Amygdala (tissue), 56 donors: ENCODE measurements at places on chromosomes 6 and 20.

DNA sequence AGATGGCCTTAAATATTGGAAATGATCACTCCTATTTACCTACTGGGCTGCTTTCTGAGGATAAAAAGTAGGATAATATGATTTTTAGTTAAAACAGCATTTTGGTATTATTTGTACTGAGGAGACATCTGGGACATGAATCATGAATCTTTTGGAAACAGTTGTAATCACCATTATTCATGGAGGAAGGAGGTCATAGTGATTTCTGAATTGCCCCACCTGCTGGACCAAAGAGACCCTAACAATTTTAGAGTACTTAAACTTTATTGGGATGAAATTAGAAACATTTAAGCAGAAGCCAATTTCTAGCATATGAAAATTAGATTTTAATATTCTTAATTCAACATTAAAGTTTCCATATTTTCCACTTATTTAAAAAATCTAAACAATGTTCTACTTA, 108.4 kb upstream of the SIM1 start:
- DNase-seq, result no peak

DNA sequence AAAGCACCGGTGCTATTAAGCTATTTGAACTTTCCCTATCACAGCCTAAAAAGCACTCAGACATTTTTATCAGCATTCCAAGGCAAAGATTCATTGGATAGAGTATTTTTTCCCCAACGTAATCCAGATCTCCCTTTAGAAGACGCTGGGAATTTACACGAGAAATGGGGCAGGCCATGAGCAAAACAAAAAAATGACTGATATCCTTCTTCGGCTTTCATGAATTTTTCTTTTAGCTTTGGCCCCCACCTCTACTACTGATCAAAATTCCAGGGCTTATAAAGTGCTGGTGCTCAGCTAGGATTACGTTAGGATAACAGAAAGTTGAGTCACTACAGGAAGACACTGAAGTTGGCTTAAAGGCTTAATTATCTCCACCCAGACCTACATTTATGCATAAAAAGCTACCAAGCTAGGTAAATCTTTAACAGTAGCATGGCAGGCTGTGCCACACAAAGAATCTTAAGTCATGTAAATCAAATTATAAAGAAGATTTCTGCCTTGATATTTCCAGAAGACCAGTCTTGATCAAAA, 418.5 kb upstream of the BTBD3 start:
- no peak for DNase-seq

DNA sequence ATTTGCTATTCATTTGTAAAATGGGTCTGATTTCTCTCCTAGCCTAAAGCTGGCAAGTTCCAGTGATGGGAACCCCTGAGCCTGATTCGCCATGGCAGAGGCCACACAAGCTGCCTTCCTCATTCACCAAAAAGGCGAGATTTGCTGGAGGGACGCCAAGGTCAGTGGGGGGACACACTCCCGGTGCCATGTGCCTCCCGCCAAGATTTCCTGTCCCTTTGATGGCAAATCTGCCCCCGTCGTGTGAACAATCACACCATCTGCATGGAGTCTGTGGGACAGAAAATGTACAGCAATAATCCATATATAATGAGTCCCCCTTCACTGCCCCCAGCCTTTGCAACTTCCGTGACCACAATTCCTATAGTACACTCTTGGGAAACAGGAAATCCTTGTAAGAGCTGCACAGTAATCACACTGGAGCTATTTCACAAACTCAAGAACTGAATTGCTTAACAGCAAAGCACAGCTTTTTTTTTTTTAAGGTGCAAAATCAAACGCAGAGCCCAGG, 15.7 kb upstream of the IGF2R start:
- no peak for DNase-seq

- DNase-seq, result no peak
These were observed 654 bp downstream of the TBC1D7 start for GRCh38 chr6:13327691-13328075.

DNA sequence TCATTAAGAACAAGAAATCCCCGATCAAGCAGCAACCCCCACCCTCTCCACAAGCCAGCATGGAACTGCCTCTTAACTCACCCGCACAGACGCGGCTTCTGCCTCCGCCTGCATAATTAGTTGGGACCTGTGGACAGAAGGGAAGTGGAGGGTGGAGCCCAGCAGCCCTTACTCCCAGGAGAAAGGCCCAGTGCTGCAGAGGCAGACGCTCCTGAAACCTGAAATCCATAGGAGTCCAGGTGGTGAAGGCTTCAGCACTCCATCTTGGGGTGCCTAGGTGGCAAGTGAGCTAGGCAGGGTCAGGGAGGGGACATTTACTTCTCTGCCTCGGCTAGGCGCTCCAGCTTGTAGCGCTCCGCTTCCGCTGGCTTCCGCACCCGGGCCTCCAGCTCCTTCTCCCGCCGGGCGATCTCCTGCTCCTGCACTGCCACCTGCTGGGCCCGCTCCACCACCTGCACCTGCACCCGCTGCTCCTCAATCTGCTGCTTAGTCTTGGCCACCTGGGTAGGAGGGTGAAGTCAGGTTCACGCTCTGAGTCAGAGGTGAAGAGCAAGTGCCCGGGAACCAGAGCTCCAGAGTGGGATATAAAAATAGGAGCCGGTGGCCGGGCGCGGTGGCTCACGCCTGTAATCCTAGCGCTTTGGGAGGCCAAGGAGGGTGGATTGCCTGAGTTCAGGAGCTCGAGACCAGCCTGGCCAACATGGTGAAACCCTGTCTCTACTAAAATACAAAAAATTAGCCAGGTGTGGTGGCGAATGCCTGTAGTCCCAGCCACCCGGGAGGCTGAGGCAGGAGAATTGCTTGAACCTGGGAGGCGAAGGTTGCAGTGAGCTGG, 10.7 kb downstream of the TUBB start:
- DNase-seq, result no peak

- no peak for DNase-seq
These were observed 18.3 kb upstream of the GPRC6A start for GRCh38 chr6:116847227-116847626.

DNA sequence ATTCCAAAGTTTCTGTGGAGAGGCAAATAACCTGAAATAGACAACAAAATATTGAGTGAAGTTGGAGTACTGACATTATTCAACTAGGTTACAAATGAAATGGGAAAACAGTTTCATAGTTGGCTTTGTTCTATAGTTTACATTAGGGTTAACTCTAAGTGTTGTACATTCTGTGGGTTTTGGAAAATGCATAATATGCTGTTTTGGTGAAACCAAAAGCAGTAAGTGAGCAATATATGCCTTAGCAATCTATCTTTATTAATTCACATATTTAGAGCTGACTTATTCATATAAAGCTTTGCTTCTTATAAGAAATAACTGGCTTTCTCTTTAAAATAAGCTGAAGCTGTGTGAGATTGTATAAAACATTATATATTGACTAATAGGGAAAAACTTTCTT, 157.5 kb upstream of the AHI1 start:
- DNase-seq, result no peak

DNA sequence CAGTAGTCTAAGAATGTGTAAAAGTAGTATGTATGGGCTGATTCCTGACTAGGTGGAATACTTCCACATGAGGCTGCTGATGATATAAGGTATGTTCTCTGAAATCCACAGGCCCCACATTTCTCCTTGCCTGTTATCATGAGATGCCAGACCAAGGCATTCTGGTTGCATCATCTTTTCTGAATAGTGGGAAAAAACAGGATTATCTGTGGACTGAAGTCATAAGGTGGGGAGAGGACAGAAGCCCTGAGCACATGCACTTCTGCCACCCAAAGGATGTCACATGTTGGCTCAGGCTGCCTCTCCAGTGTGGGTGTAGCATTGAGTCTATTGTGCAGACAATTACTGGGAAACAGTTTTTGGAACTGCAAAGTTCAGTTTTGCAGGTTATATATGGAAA, 184.5 kb upstream of the RAB32 start:
- no peak for DNase-seq

DNA sequence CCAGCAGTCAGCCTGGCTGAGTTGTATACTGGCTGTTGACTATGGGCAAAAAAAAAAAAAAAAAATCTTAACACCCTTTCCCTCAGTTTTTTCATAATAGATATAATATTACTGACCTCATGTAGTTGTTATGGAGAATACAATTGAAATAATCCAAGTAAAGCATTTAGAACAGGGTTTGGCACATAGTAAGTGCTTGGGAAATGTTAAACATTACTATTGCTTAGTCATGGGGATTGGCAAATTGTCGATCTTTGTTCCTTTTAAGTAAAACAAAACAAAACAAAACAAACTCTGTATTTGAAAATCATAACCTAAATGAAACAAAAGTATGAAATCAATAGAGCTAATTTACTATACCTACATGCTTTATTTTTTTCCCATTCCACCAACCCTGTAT, 458.4 kb downstream of the GRIK2 start:
- no peak for DNase-seq

DNA sequence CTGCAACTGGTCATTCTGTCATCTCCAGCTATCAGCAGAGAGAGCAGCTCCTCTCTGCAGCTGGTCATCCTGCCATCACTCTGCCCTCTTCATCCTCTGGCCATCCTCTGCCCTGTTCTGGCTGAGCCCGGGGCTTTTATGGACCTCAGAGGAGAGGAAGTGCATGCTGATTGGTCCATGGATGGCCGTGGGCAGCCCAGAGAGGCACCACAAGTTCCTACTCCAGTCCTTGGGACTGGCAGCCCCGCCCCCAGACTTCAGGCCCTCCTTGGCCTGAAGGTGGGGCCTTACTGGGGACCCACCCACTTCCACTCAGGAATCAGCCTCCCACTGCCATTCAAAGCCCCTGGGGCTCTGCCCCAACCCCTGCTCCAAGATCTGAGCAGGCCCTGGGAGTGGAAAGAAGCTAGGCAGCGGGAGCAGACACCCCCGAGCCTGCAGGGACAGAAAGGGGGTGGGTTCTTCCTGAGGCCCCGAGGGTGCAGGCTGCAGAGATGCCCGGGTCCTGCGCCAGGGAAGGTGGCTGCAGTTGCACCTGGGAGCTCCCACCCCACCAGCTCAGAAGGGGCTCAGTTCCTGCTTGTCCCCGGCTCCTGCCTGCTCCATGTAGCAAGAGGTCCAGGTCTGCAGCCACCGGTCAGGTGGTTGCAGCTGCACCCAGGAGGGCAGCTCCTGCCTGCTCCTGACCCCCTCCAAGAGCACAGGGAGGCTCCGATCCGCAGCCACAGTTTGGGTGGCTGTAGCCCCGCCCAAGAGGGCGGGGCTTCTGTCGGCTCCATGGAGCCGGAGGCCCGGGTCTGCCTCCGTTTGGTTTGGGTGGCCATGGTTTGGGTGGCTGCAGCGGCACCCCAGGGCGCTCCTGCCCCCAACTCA, 34.1 kb upstream of the HMGA1 start:
- DNase-seq, result no peak

GRCh38 chr20:43846516-43846905, 68.1 kb upstream of the TOX2 start:
- DNase-seq, result no peak

GRCh38 chr6:15464211-15464725, 198.6 kb downstream of the DTNBP1 start:
- DNase-seq, result no peak

DNA sequence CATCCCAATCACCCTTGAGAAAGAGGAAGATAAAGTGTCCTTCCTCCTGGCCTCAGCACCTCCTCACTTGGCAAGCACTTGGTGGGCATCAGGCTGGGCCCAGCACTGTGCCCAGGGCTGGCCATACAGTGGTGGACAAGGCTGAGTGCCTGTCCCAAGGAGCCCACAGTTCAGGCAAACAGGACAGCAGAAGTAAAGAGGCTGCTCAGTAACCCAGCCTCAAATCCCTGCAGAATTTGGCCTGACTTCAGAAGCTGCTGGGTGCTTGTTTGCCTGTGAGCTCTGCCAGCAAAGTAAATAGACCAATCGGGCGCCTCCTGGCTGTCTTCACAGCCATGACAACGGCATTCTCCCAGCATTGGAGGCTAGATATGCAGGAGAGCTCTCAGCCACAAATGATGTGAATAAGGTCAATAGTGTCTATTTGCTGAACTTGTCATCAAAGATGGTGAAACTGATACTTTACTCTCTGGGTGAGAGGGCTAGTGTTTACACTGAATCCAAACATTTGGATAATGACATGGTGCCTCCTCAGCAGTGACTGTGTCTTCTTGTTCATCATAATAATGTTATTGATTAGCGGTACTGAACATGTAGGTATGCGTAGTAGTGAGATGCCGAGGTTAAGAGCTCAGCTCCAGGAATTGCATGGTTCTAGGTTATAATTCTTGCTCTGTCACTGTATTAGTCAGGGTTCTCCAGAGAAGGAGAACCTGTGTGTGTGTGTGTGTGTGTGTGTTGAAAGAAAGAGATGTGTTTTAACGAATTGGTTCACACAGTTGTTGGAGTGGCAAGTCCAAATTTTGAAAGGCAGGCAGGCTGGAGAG, 36.9 kb upstream of the FANCE start:
- DNase-seq, result peak; percentile 73

GRCh38 chr20:57066126-57066900, 200.1 kb downstream of the BMP7 start:
- no peak for DNase-seq

DNA sequence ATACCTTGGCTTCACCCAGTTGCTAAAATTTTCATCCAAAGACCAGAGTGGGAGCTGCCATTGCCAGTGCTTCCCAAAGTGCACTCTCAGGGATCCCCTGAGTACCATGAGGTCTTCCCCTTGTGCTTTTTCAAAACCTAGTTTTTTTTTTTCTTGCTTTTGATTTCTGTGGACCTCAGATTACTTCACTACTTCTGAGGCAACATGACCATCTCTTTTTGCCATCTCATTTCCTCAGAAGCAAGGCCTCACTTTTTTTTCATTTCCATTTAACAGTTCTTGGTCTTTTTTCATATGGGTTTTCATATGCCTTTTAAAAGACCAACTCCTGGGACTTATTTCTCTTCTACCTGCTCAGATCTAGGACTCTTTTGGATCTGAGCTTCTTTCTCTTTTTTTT, 64.1 kb upstream of the MMS22L start:
- DNase-seq, result no peak

DNA sequence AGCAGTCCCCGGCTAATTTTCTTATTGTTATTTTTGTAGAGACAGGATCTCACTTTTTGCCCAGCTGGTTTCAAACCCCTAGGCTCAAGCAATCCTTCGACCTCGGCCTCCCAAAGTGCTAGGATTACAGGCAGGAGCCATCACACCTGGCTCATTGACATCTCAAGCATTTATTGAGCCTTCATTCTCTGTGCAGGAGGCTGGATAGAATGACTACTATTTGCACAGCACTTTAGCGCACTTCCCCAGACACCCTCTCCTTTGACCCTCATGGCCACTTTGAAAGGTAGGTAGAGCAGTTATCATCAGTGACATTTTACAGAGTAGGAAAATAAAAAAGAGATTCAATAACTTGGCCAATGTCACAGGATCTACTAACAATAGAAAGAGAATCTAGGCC, 124.0 kb upstream of the STXBP5 start:
- DNase-seq, result no peak

GRCh38 chr6:29656157-29656556, 735 bp upstream of the MOG start:
- DNase-seq, result peak; percentile 14

DNA sequence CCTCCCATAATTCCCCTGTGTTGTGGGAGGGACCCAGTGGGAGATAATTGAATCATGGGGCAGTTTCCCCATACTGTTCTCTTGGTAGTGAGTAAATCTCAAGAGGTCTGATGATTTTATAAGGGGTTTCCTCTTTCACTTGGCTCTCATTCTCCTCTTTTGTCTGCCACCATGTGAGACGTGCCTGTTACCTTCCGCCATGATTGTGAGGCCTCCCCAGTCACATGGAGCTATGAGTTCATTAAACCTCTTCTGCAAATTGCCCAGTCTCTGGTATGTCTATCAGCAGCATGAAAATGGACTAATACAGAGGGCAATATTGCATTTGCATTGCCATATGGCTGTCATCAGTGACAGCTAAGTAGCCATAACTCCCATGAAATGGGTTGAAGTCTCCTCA, 63.2 kb downstream of the ZNF217 start:
- no peak for DNase-seq
